ENCODE measurements at places on chromosomes 7 and 10.
A peak's percentile ranks its signal among the peaks of the same experiment; 100 is the strongest.

- no peak for DNase-seq
Observed at GRCh38 chr10:42959833-42960232, 117.0 kb upstream of the RET start.

- peak; percentile 73 for DNase-seq
Observed at GRCh38 chr7:30206491-30206890, 71.7 kb downstream of the MTURN start.

DNA sequence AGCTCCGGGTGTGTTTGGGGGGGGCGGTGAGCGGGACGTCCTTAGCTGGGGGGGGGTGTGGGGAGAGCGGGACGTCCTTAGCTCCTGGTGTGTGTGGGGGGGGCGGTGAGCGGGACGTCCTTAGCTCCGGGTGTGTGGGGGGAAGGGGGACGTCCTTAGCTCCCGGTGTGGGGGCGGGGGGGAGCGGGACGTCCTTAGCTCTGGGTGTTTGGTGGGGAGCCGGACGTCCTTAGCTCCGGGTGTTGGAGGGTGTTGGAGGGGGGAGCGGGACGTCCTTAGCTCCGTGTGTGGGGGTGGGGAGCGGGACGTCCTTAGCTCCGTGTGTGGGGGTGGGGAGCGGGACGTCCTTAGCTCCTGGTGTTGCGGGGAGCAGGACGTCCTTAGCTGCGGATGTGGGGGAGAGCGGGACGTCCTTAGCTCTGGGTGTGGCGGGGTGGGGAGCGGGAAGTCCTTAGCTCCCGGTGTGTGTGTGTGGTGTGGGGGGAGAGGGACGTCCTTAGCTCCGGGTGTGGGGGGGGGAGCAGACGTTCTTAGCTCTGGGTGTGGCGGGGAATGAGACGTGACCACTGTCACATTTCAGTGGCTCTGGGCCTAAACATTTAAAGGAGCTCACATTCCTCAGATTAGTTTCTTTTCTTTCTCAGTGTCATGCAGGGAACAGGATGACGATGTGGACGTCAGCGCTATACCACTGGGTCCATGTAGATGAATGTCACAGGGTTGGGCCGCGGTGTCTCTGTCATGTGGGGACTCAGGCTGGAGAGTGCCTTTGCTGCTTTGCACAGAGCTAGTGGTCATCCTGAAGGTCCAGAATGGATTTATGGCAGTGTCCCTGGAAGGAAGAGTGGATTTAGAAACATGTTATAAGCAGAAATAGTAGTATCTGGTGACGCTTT lies 7.5 kb downstream of the DYNC2I1 start:
- DNase-seq, result peak; percentile 86

DNA sequence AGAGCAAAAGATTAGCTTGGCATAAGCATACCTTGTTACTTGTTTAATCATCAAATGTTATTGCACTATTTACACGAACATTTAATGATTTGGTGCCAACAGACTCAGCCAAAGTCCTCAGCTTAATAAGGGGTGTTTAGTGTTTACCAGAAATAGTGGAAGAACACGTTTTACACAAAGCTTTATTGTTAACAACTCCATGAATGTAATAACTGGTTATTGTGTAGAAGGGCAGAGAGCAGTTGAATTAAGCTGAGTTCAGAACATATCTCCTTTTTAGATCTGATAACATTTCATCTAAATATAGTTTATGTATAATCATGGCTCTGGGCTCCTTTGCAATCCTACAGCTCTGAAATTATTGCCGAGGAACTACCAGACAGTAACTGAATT lies 99.1 kb downstream of the CABCOCO1 start:
- no peak for DNase-seq

DNA sequence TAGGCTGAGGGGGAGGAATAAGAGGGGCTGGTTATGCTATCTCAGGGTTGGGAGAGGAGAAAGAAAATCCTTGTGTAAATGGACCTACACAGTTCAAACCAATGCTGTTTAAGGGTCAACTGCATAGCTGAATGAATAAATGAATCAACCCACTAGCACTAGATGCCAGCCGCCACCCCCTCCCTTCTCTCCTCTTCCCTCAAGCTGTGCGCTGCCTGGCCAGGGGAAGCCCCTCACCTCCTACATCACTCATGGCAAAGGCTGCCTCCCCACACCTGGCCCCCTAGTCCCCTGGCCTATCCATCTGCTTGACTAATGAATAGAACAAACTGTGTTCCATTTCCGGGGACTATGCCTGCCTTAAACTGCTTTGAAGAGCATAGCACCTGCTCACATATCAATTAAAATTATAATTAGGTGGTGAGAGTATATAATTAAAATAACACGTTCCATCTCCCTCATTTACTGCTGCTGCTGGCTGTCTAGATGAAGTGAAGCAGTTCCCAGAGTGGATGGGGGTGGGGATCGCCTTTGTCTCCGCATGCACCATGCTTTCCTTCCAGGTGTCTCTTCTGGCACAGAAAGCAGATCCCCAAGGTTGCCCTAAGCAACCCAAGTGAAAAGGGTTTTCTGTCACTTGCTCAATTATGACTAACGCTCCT lies 32.6 kb downstream of the GRID1 start:
- DNase-seq, result no peak

DNA sequence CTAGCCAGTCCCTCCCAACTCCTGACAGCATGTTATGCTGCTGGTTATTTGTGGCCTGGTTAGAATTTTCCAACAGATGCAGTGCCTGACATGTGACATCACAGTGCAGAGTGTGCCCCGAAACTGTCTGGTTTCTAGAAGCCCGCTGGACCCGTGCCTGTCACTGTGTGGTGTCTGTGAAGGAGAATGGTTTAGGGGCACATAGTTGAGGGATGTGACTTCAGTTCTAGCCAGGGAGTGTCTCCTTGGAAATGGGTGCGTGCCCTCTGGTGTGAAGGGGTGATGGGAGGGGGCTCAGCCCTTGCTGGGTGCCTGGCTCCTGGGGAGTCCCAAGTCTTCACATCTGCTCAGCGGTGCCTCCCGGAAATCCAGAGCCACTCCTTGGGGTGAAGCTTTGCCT lies 303.6 kb downstream of the GLRX3 start:
- no peak for DNase-seq
